Left lung (tissue), 14 donors: ENCODE measurements at places on chromosomes 2 and 18. TPM values are rescaled to one million over a fixed set of nuclear protein-coding genes. Genes with fewer than 3 reads are reported as not detected.

GRCh38 chr18:74390900-74391299, 66.2 kb downstream of the DIPK1C start:
- peaks cover 2% of the 10 kb centered on the region for H3K4me1 ChIP-seq
- no peak overlapping the region for H3K27ac ChIP-seq
- no peaks in the 10 kb centered on the region for H3K27me3 ChIP-seq
- H3K4me3 ChIP-seq: no peak overlapping the region
- no peaks in the 10 kb centered on the region for H3K36me3 ChIP-seq

- H3K4me3 ChIP-seq: no peak overlapping the region
- H3K4me1 ChIP-seq: no peaks in the 10 kb centered on the region
- no peak overlapping the region for H3K27ac ChIP-seq
- no peaks in the 10 kb centered on the region for H3K27me3 ChIP-seq
- H3K36me3 ChIP-seq: no peaks in the 10 kb centered on the region
These were observed 141.8 kb downstream of the SMAD2 start for GRCh38 chr18:47788621-47789020.

DNA sequence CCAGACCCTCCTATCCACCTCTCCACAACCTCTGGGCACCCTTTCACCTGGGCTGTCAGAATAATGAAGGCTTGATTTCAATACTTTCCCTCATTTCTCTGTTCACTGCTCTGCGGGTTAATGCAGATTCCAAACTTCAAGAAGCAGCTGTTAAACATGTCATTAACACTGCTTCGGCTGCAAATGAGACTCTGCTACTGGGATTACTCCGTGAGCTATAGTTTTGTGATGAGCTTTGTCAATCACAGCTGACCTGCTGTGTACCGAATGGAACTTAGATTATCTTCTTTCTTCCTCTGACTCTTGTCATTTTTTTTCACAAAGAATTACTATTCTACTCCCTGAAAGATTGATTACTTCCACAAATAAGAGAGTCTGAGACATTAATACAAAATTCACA, 160.5 kb downstream of the TMEM182 start:
- no peak overlapping the region for H3K27ac ChIP-seq
- H3K4me1 ChIP-seq: no peaks in the 10 kb centered on the region
- no peak for DNase-seq

- no peaks in the 10 kb centered on the region for H3K36me3 ChIP-seq
- no peak overlapping the region for H3K27ac ChIP-seq
- H3K4me1 ChIP-seq: no peaks in the 10 kb centered on the region
- DNase-seq: no peak
- H3K27me3 ChIP-seq: no peaks in the 10 kb centered on the region
These were observed 105.0 kb downstream of the CELF4 start for GRCh38 chr18:37460604-37461003.

CRYGC gene
- total RNA-seq: not detected

- DNase-seq: peak; percentile 48
- no peaks in the 10 kb centered on the region for H3K27me3 ChIP-seq
- no peaks in the 10 kb centered on the region for H3K36me3 ChIP-seq
- H3K4me3 ChIP-seq: no peak overlapping the region
These were observed 60.8 kb downstream of the EFEMP1 start for GRCh38 chr2:55862673-55863390.

GRCh38 chr18:6441200-6441599, 26.5 kb upstream of the L3MBTL4 start:
- no peaks in the 10 kb centered on the region for H3K4me1 ChIP-seq
- no peak overlapping the region for H3K27ac ChIP-seq
- no peaks in the 10 kb centered on the region for H3K27me3 ChIP-seq

VWA3B gene
- 3.5 TPM for total RNA-seq

ITGB6 gene
- 58.3 TPM for total RNA-seq

- no peaks in the 10 kb centered on the region for H3K4me1 ChIP-seq
- DNase-seq: no peak
- no peak overlapping the region for H3K27ac ChIP-seq
- no peaks in the 10 kb centered on the region for H3K27me3 ChIP-seq
- no peak overlapping the region for H3K4me3 ChIP-seq
These were observed 15.4 kb upstream of the SLC25A52 start for GRCh38 chr18:31776093-31776492.

DNA sequence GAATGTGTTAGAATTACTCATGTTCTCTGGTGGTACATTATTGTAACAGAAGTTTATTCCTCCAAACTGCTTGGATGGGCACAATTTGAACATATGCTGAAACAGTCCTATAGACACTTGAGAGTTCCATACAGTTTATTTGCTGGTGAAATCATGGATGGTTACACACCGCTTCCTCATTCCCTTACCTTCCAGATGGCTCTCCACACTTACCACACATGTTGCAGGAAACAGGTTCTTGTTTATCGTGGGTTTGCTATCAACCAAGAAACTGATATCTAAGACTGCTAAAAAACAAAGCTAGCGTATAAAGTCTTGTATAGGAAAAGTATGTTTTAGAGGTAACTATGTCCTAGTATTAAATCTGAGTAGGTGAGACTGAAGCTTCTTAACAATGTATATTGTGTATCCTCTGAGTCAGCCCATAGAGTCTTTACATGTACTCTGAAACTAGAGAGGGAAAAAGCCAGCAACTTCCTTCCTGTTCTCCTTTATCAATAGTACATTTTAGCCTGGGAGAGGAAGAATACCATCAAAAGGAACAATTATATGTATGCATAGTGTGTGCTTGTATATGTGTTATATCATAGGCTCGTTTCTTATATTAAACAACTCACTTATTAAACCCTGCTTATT, 313.1 kb downstream of the PLCL1 start:
- H3K27me3 ChIP-seq: no peaks in the 10 kb centered on the region
- DNase-seq: no peak
- no peaks in the 10 kb centered on the region for H3K4me1 ChIP-seq
- H3K4me3 ChIP-seq: no peak overlapping the region
- no peak overlapping the region for H3K27ac ChIP-seq

SLC8A1 gene
- total RNA-seq: 29.9 TPM

PLB1 gene
- total RNA-seq: 6.8 TPM

DNA sequence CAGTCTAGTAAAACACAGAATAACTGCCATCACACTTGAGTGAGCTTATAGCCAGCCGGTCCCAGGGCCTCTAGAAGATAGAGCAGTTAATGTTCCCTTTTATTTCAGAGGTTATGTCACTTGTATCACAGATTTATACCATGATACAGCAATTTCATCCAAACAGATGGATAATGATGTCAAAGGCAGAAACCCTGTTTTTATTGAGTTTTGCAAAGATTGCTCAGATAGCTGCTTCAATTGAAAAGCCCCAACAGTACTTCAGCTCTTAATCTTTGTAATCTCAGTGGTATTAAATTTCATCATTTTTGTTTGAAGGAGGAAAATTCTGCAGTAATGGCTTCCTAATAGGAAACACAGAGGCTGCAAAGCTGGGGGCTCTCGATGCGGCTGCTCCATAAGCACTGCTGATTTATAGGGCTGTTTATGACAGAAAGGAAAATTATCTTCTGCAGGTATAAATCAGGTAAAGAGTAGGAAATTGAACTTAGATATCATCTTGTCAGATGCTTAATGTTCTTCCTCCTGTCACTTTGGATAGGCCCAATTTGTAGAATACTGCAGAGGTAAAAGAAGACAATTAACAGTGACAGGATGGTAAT, 112.3 kb downstream of the LNPK start:
- DNase-seq: no peak
- no peak overlapping the region for H3K27ac ChIP-seq
- H3K36me3 ChIP-seq: no peaks in the 10 kb centered on the region
- no peak overlapping the region for H3K4me3 ChIP-seq
- H3K27me3 ChIP-seq: peaks cover 7% of the 10 kb centered on the region

DNA sequence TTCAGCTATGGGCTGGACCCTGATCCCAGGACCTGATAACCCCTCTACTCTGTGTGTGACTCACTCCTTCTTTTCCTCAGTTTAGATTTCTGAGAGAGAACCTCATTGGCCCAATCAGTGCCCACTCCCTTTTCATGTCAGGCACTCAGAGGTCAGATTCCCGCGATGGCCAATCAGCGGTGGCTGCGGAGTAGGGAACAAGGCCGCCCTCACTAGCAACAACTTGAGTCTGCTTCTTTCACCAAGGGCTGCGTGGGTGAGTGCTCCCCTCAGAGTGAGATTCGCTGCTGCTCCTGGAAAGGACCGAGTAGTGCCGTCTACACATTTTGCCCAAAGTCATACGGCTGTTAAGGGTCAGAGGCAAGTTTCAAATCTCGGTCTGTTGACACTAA, 34.7 kb downstream of the NPPC start:
- H3K27ac ChIP-seq: no peak overlapping the region
- H3K4me3 ChIP-seq: no peak overlapping the region
- no peaks in the 10 kb centered on the region for H3K4me1 ChIP-seq
- peaks cover 12% of the 10 kb centered on the region for H3K27me3 ChIP-seq

GRCh38 chr2:2919026-2919425, 458.6 kb downstream of the EIPR1 start:
- DNase-seq: no peak
- no peaks in the 10 kb centered on the region for H3K4me1 ChIP-seq
- no peaks in the 10 kb centered on the region for H3K36me3 ChIP-seq
- no peak overlapping the region for H3K27ac ChIP-seq
- H3K4me3 ChIP-seq: no peak overlapping the region

- no peaks in the 10 kb centered on the region for H3K27me3 ChIP-seq
- peak overlapping the region; percentile 54 for H3K27ac ChIP-seq
- no peaks in the 10 kb centered on the region for H3K36me3 ChIP-seq
- H3K4me3 ChIP-seq: no peak overlapping the region
- peak; percentile 58 for DNase-seq
- H3K4me1 ChIP-seq: no peaks in the 10 kb centered on the region
These were observed 40.6 kb upstream of the MRPL19 start for GRCh38 chr2:75605770-75606529.

GRCh38 chr18:24274837-24275236, 122.8 kb downstream of the OSBPL1A start:
- DNase-seq: no peak
- H3K27me3 ChIP-seq: peaks cover 10% of the 10 kb centered on the region
- peak overlapping the region; percentile 70 for H3K27ac ChIP-seq
- peaks cover 4% of the 10 kb centered on the region for H3K4me1 ChIP-seq
- H3K36me3 ChIP-seq: no peaks in the 10 kb centered on the region
- no peak overlapping the region for H3K4me3 ChIP-seq

DNA sequence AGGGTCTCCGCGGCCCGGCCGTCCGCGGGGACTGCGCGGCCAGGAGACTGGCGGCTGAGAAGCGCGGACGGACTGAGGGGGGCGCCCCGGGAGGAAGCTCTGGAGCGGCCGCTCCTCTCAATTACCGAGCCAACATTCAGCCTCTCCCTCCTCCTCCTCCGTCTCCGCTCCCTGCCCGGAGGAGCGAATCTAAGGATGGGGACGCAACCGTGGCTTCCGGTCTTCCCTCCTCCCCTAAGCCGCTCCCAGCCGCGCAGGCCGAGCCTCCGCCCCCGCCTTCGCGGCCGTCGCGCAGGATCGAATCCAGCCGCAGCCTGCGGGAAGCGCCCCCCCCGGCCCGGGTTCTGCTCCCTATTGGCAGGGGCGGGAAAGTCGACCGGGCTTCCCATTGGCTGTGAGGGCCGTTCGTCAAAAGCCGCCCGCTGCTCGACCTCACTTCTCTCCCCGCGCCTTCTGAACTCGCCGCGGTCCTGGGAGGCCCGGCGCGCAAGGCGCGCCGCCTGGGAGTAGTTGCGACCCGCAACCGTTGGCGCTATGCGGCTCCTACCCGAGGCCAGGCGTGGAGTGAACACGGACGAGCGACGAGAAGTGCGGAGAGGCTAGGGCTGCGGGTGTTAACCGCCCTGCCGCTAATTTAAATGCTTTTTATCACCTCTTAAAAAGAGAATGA, at the start of gene HNRNPLL:
HNRNPLL (minus strand) TSS at position 197 of the 670 bp plus-strand sequence. CDS start 302 bp downstream, outside the sequence.
- peak; percentile 99 for DNase-seq
- peak within 1 kb of the TSS; percentile 62 for H3K4me3 ChIP-seq
- H3K27me3 ChIP-seq: no peaks in the 10 kb centered on the region
- H3K36me3 ChIP-seq: no peaks in the 10 kb centered on the region
- peaks cover 47% of the 10 kb centered on the region for H3K4me1 ChIP-seq
- peak within 1 kb of the TSS; percentile 97 for H3K27ac ChIP-seq

DNA sequence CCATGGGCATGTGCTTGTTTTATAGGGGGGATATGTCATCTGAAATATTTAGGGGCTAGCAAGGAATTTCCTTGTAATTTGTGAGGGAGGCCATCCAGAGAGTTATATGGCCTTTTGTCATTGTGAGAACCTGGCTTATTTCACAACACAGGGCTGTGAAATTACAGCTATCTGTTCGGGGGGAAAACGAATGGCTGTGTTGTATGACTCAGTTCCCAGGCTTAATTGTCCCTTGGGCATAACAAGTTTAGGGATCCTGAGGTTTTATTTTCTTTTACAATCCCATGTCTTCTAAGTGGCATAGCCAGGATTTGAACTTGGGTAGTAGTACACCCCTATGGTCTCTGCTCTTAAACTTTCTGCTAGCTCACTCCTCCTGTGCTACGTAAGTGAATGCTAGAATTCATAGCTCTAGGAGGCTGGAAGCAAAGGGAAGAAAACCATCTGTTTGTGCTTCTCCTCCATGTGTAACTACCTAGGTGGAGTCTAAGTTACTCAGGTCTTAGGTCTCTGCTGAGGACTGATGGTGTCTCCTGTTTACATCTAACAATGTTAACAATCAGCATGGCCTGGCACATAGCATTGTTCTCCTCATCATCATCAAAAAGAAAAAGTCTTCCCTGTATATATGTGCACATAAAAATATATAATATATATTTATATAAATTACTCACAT, 53.8 kb downstream of the SKA1 start:
- H3K4me1 ChIP-seq: no peaks in the 10 kb centered on the region
- H3K4me3 ChIP-seq: no peak overlapping the region
- H3K36me3 ChIP-seq: no peaks in the 10 kb centered on the region
- no peak overlapping the region for H3K27ac ChIP-seq

GRCh38 chr2:80199504-80199903, 105.0 kb downstream of the LRRTM1 start:
- H3K36me3 ChIP-seq: no peaks in the 10 kb centered on the region
- no peak for DNase-seq
- H3K4me3 ChIP-seq: no peak overlapping the region
- no peak overlapping the region for H3K27ac ChIP-seq
- H3K27me3 ChIP-seq: no peaks in the 10 kb centered on the region
- no peaks in the 10 kb centered on the region for H3K4me1 ChIP-seq

- H3K4me3 ChIP-seq: no peak overlapping the region
- H3K4me1 ChIP-seq: no peaks in the 10 kb centered on the region
- no peak overlapping the region for H3K27ac ChIP-seq
- no peaks in the 10 kb centered on the region for H3K27me3 ChIP-seq
- H3K36me3 ChIP-seq: no peaks in the 10 kb centered on the region
- no peak for DNase-seq
These were observed 11.0 kb downstream of the CDH7 start for GRCh38 chr18:65761636-65762295.

DNA sequence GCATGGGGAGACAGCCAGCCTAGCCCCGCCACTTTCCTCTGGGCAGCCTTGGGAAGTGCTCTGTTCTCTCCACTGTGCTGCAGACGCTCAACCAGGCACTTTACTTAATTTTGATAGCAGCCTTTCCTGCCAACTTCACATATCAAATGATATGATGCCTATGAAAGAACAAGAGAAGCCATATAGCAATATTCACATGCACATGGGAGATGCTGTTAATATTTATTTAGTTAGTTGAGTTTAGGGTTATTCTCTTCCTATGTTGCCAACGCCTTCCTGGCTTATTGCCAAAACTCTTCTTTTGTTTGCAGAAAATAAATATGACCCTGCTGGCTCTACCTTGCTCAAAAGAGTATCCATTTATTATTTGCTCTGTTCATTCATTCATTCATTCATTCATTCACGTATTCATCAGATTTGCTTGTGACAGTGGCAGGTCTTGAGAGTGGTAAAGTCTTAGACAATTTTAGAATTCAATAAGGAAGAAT, 99.3 kb downstream of the GATA6 start:
- no peaks in the 10 kb centered on the region for H3K27me3 ChIP-seq
- no peak overlapping the region for H3K27ac ChIP-seq
- no peak overlapping the region for H3K4me3 ChIP-seq
- H3K36me3 ChIP-seq: no peaks in the 10 kb centered on the region
- H3K4me1 ChIP-seq: no peaks in the 10 kb centered on the region
- DNase-seq: no peak
